HT-29 (cell line): ENCODE measurements at places on chromosomes 12 and 14.

DNA sequence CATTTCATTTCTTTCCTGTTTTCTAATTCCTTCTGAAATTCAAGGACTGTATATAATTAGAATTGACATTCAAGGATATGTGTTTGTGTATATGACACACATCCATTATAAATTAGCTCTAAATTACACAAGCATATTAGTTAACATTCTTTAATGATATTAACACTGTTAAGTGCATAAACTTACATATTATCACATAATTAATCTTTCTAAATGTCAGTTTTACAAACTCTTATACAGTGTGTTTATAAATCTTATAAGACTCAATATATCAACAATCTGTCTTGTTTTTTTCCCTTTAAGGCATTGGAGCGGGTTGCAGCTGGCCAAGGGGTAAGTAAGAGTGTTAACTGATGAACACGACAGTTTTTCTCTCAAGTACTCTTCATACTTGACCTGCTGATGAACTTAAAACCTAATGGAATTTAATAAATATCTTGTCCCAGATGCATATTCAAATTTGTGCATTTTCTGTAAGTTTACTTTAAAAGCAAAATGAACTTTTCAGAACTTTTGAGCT is 76.1 kb downstream of the METTL25 start:
- no peak for DNase-seq

GRCh38 chr12:6472491-6472890 is 2.0 kb upstream of the VAMP1 start:
- DNase-seq, result no peak

DNA sequence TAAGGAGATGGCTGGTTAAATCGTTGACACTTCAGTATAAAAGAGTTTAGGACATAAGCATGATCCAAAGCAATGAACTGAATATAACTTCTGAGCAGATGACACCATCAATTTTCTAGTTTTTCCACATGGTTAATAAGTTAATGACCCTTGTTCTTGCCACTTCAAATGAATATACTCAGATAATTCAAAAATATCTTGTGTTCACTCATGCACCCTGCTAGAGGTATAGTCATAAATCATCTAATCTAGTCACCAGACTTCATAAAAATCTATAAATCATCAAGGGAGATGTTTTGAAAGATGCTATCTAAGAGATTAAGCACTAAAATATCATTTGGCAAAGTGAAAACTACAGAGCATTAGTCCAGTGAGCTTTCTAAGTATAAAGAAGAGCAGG is 131.9 kb downstream of the MDGA2 start:
- DNase-seq, result no peak

DNA sequence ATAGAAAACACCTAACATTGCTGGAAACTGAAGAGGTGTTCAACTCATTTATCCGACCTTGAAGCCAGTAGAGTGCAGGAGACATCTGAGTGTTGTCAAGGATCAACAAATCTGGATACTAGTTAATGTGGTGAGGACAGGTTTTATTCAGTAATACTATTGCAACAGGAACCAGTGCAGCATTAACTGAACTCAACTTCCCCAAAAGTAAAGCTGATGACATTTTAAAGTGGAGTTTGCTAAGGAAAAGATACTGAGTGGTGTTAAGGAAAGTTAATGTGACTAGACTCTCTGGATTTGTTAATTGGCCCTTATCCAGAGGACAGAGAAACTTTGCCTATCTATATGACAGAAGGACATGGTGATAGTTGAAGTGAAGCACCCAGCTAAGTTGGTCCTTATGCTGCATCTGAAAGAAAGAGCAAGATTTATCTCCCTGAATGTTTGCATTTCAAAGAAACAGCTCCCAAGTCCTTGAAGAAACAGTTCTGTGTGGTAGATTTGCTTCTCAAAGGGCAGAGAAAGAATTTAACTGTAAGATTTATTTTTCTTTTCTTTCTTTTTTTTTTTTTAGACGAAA is 1.2 kb upstream of the CLEC7A start:
- no peak for DNase-seq

- DNase-seq, result no peak
These were observed 131.1 kb downstream of the ETV6 start for GRCh38 chr12:11780521-11781101.

DNA sequence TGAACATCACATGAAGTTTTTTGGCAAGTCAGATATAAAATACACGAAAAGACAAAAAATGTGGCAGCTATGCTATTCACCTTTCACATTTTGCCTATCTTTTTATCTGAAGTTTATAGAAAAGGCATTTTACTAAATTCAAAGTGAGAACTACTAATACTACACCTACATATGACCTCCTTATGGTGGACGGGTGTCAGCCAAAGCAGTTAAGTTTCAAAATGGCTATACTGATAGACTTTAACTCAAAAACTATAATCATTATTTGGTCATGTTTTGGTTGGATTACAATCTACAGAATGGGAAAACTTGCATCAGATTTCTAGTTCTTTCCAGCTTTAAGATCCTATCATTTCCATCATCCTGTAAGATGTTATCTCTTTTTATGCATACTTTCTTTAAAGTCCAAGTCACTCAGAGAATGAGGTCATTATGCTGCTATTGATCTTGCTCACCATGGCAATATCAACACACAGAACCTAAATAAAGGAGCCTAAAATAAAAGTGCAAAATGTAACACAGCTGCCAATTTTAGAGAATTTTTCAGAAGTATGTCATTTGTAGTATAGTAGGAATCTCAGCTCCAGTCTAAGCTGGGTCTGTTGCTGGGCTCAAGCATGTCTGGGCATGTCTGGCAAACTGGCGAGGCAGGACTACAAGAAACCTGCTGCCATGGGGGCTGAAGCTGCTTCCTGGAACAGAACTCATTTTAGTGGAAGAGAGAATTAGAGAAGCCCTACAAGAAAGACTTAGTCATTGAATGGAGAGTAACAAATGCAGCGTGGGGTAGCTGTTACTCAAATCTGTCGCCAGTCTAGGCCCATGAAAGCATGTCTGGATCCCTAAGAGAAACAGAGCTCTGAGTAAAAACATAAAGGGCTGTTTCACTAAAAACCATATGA is 7.6 kb upstream of the AEBP2 start:
- peak; percentile 70 for DNase-seq

GRCh38 chr14:75297411-75298040 is 18.9 kb downstream of the FOS start:
- DNase-seq, result no peak

- no peak for DNase-seq
These were observed 86.3 kb downstream of the PLCZ1 start for GRCh38 chr12:18651525-18651924.

DNA sequence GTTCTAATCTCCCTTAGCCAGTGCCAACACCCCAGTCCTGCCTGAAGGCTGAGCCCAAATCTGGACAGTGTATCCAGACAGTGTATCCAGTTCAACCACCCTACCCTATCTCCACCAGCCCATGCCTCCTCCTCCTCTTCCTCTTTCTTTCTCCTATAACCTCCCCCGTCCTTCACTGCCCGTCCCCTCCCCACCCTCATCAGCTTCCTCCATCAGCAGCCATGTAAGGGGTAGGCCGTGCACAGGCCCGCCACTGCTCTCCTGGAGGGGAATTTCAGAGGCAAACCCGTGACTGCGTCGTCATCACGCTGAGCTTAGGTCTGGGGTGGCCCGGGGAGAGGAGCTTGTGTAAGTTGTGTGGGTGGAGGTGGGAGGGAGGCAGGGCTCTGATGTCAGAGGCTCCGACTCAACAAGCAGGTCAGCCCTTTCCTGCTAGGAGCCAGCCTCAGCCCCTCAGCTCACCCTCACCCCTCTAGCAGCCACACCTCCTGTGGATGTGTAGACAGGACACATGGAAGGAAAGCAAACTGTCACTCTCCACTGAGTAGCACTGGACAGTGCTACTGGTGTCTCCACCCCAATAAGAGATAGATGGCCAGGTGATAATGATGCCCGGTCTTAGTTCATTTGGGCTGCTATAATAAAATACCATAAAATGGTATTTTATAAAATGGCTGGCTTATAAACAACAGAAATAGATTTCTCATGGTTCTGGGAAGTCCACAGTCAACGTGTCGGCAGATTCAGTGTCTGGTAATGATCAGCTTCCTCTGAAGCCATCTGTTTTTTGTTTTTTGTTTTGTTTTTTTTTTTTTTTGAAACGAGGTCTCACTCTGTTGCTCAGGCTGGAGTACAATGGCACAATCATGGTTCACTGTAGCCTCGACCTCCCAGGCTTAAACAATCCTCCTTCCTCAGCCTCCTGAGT is 50.5 kb downstream of the IRF2BPL start:
- no peak for DNase-seq

DNA sequence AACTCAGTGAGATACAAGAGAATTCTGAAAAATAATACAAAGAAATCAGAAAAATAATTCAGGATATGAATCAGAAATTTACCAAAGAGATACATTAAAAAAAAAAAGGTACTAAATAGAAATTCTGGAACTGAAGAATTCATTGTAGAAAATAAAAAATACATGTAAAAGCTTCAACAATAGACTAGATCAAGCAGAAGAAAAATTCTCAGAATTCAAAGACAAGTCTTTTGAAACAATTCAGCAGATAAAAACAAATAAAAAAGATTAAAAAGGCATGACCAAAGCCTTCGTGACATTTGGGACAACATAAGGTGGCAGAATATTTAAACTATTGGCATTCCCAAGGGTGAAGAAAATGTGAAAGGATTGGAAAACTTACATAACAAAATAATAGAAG is 133.1 kb upstream of the CNOT2 start:
- DNase-seq, result no peak

GRCh38 chr12:20560935-20561334 is 134.2 kb upstream of the SLCO1C1 start:
- DNase-seq, result no peak

DNA sequence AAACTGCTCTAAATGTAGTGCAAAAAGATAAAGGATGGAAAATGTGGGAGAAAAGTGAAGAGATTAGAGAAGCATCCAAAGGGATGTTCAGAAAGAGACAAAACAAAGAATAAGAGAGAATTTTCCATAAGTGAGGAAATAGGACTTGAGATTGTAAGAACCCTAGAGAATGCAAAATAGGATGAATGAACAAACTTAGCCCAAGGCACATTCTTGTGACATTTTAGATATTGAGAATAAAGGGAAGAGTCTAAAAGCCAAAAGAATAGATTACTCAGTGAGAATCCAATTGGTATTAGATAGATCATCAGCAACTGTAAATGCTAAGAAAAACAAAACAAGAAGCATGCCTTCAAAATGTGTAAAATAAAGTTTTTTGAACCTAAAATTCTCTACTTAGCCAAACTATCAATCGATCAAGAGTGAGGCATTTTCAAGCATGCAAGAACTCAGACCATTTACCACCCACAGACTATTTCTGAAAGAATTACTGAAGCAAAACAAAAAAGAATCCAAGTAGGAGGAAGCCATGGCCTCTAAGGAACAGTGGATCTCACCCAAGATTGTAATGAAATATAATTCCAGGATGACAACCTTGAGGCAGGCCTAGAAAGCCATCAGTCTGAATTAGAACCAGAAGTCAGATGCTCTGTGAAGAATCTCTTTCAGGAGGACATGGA is 33.5 kb downstream of the DYRK2 start:
- DNase-seq, result no peak

DNA sequence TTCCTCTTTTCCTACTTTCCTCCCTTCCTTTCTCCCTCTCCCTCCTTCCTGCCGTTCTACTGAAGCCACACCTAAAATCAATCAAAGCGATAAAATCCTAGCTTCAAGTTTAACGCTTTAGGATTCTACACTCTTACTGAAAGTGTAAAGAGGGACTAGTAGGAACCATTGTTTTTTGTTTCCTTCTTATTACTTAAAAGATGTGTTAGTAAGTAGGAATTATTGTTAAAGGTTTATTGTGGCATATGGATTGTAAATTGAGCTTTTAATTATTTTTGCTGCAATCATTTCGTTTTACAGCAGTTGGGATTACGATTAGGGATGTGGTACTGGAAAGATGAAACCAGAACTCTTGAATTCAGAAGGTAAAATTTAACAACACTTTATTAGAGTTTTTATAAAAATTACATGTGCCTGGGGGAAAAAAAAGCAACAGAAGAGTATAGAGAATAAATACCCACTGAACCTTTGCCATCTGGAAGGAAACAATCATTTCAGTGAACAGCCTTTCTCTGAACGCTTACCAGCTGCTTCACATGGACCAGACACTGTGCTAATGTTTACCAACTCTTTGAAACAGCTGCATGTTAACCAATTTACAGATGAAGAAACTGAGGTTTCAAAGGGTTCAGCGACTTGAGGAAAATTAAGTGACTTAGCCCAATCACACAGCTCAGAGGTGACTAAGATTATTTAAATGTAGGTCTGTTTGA is 1.0 kb downstream of the PPP1R36 start:
- no peak for DNase-seq

DNA sequence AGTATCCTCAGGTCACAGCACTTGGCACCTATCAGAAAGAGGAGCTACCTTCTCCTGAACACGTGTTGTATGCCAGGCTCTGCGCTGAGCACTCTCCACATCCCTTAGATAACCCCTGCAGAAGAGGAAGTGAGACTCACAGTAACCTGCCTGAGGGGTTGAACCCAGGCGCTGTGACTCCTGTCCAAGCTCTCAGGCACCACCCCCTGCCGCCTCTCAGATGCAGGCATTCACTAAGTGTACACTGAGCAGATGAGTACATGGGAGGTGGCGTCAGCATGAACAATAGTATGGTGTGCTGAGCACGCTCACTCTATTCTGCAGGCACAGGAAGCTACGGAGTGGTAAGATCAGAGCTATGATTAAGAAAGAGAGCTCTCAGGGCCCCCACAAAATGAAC is 21.0 kb upstream of the RIC8B start:
- no peak for DNase-seq

DNA sequence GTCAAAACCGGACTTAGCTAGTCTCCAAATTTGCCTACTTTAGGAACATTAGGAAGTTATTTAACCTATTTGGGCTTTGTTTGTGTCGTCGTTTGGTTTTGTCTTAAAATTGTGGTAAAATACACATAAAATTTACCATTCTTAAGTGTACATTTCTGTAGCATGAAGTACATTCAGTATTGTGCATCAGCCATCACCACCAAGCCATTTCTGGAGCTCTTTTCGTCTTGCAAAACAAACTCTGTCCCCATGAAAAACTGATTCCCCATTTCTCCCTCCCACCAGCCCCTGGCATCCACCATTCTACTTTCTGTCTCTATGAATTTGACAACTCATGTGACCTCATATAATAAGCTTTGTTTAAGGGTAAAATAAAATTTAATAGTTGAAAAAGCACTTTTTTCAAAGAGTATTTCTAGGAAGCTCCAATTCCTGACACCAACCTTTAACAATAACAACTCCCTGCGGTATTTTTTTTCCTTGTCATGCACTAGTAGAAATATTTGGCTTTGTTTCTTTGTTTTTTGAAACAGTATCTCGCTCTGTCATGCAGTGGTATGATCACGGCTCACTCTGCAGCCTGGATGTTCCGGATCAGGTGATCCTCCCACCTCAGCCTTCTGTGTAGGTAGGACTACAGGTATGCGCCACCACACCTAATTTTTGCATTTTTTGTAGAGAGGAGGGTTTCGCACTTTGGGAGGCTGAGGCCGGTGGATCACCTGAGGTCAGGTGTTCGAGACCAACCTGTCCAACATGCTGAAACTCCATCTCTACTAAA is 3.6 kb upstream of the UBC start:
- DNase-seq, result peak; percentile 59

- no peak for DNase-seq
These were observed 1838.6 kb upstream of the SEL1L start for GRCh38 chr14:83372271-83372670.
